ENCODE measurements at places on chromosomes 1 and 21.

DNA sequence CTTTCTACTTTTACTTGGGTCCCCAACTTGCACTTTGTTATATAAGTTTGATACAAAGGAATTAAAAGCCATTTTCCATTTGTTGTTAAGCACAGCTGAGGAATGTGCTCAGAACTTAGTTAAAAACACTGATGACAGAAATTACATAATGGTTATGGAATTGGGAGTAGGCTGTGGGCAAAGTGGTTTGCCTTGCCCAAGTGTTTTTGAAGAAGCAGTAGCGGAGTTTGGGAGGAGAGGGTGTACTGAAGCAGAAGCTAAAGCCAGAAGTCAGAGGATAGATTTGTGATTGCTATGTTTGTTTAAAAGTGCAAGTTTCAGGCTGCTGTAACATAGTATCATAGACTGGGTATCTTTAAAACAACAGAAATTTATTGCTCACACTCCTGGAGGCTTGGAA, 391.8 kb downstream of the DUSP10 start:
- no peak for DNase-seq

- no peak for DNase-seq
Measured at GRCh38 chr21:15274701-15275485, 210.1 kb upstream of the NRIP1 start.

- no peak for DNase-seq
Measured at GRCh38 chr1:233865902-233866301, 38.6 kb upstream of the SLC35F3 start.

- no peak for DNase-seq
Measured at GRCh38 chr1:98653123-98653522, 8.4 kb upstream of the SNX7 start.

DNA sequence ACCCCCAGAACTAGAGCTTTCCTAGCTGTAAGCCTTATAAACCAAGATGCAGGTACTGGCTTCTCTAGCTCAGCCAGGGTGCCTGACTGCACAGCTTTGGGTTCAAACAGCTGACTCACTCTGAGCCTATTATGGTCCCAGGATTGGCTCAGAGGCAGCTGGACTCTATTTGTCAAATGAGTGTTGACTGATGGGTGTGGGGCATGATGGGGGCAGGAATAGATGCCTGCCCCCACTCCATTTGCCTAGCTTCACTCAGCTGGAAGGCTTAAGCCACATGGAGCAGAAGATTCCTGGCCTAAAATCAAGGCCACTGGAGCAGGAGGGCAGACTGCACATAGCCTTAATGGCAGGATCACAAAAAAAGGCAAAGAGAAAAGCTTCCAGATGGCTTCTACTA, 90.5 kb downstream of the PIK3R3 start:
- no peak for DNase-seq

GRCh38 chr1:235952950-235953615, 86.4 kb upstream of the LYST start:
- no peak for DNase-seq

- DNase-seq: no peak
Measured at GRCh38 chr1:226678251-226678650, 60.8 kb downstream of the ITPKB start.

GRCh38 chr21:46621457-46622182, 13.9 kb upstream of the PRMT2 start:
- no peak for DNase-seq

DNA sequence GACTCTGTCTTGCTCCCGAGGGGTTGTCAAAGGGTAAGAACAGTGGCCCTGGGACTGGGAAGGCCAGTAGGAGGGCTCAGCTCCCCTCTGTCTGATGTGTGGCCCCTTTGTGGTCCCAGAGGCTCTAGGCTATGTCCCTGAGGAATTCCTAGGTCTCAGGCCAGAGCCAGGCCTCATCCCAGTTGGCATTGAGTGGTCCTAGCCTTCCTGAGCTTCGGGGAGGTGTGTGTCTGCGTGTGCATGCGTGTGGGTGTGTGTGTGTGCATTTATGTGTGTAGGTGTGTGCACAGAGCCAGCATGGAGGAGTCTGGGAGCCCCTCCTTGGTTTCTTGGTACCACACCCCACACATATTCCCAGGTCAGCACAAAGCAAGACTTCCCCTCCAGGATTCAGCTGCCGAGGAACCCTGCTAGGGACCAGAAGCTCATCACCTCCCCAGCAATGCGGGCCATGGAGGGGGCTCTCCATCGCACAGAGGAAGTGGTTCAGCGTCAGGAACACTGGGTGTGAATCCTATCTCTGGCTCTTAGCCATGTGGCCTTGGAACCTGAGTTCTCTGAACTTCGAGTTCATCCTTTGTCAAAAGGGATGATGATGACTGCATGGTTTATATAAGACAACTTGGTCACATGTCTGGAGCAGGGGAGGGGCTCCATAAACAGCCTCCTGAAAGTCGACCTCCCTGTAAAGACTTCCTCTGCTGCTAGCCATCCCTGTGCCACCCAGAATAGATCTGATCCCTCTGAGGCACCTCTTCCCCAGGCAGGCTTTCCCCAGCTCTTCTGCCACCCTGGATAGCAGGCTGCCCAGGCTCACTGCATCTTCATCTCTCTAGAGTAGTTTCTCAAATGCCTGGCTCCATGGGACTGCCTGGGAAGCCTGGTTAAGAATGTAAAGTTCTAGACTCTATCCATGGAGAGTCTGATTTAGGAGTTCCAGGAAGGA, 8.3 kb upstream of the EPS8L3 start:
- DNase-seq: peak; percentile 32

DNA sequence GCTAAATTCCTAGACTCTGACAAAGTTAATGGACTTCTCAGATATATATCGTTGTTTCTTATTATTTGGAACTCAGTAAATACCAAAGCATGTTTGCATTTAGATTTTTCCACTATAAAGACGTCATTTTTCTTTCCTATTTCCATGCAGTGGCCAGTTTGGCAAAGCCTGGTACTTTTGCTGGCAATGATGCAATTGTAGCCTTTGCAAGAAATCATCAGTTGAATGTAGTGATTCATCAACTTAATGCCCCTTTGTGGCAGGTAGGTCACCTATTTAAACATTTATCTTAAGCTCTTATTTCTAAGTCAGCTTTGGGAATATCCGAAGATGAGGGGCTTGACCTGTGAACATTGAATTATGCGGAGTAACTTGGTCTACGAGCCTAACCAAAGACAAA, 12.0 kb downstream of the OTUD3 start:
- DNase-seq: no peak

DNA sequence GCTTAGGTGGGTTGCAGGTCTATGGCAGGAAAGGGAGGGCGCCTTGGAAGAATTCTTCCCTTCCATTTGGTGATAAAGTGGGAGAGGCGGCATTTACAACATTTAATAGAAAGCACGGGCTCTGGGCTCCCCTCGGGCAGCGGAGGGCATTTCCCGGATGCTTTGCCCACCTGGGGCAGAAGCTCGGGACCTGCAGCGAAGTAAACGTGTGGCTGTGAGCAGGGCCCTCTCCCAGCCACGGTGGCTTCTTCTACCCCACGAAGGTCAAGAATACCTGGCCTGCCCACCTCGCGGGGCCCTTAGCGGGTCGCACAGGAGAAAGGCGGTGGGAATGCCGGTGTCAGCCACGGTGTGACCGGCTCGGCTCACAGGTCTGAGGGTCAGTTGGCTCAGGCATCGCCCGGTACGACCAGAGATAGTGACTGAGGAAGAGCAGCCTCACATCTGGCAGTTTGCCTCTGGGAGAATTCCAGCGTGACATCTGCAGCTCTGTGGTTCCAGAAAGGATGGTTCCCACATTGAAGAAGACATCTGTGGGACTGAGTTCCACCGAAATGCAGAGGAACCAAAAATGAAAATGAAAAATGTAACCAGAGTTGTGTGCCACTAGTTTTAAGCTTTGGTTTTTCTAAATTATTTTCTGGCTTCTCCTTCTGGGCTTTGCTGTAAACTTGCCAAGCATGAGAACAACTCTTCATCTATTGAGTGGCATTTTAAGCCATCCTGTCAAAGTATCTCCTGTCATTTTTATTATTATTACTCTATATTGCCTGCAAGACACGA, 720 bp upstream of the F3 start:
- peak; percentile 81 for DNase-seq

GRCh38 chr1:178531887-178532286, 19.0 kb downstream of the TEX35 start:
- DNase-seq: no peak

DNA sequence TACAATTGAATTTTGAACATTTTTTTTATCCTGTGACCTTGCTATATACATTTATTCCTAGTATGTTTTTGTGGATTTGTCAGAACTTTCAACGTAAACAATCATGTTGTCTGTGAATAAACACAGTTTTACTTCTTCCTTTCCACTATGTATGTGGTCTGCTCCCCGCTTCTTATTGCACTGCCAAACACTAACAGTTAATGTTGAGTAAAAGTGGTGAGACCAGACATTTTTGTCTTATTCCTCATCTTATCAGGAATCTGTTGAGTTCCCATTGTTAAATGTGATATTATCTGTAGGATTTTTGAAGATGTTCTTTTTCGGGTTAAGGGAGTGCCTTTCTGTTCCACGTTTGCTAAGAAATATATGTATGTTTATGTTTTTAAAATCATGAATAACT, 45.9 kb downstream of the CAMSAP2 start:
- DNase-seq: no peak

DNA sequence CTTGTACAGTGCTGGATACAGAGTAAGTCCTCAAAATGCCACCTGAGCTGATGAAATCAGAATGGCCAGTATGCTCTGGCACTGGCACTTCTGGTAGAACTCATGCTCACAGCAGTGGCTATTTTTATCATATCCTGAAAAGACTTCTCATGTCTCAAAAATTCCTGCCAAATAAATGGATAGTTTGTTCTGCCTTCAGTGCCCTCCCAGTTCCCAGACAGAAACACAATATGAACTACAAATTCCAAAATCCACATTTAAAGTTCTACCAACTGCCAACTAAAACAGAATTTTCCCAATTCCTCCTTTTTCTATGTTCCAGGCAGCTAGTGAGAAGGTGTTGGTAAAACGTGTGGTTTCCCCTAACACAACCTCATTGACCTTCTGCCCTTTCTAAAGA, 51.4 kb upstream of the RGS1 start:
- no peak for DNase-seq

GRCh38 chr1:157335056-157335455, 196.9 kb upstream of the ETV3 start:
- no peak for DNase-seq

- DNase-seq: no peak
Measured at GRCh38 chr1:25932321-25932720, 26.1 kb upstream of the STMN1 start.

DNA sequence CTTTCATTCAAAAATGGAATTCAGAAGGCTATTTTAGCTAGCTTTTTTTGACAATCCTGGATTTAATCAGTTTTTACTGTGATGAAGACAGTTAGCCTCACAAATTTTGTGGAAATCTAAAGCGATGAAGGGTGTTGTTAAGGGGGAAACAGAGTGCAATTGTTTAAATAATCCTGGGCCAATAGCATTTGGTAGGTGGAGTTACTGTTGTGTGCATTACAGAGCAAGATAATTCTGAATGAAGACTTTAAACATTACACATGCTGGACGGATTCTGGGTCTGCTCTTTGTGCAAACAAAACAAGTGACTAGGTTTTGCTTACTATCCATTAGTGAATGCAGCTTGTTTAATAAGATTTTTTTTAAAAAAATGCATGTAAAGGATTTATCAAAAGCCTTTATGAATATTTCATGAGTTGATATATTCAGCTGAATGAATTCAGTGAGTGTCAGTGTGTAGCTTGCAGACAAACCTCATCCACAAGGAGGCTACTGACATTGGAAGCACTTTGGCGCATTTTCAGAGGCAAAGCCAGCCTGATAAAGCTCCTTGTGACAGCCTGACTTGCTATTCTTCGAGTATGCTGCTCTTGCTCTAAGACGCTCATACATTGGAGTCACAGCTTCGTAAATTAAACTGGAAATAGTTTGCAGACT, 199.6 kb downstream of the PDE4B start:
- DNase-seq: no peak

DNA sequence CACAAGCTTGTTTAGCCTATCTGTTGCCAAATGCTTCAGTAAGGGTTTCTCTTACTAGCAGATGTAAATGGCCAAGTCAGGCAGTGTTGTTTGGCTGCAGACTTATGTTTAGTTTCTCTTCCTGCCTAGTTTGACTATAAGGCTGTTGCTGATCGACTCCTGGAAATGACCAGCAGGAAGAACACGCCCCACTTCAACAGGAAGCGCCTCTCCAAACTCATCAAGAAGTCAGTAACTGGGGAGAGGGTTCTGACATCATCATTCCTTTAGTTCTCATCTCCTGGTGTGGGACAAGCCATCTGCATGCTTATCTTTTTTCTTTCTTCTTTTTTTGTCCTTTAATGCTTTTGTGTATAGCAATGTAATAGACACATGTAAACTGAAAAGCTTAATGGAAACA, 25.1 kb downstream of the RRP1B start:
- DNase-seq: no peak

DNA sequence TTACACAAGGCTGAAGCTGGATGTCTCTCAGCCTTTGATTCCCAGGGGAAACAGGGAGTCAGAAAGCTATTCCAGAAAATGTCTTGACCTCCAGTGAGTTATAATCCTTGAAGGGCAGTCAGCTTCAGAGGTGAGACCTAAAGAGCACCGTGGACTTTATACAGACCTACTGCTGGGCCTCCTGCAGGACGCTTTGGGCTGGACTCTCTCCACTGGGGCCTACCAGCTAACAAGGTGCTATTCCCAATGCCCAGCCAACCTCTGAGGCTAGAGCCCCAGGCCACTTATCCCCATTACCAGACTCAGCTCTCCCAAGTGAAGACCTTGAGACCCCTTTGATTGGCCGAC, 6.6 kb downstream of the SETD4 start:
- DNase-seq: no peak

DNA sequence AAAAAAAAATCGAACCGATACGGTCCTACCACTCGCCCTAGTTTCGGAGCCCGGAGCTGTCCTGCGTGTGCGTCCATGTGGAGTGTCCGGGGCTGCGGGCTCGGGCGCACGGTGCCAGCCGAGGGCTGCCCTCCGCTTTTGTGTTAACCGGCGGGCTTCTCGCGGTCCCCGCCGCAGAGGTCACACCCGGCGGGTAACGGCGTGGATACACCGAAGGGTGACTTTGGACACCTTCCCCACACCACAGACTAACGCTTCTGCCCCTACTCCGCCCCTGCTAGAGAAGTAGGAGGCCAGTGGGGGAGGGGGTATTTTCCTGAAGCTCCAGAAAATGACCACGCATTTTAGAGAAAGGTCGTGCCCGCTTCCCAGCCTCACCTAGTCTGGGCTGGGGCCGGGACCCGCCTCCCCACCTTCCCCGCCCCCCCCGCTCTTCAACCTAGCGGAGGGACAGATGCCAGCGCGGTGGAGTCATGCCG, 609 bp upstream of the ATF3 start:
- DNase-seq: peak; percentile 85

DNA sequence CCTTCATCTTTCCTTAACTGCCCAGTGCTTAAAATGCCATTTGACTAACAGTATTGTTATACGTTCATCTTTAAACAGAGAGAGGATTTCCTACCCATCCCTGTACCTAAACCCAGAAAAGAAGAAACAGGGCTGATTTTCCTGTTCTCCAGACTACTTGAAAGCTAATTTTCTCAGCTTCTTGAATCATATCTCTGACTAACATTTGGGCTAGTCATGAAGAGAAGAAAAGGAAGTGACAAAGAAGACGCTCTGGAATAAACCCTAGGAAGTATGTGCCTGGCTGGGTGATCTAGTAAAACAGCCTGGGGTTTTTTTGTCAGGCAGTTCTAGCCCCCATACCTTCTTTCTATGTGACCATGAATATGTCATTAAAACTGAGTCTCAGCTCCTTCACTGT, 44.8 kb upstream of the SGIP1 start:
- DNase-seq: no peak

- DNase-seq: no peak
Measured at GRCh38 chr1:220962031-220962751, 82.9 kb downstream of the HLX start.
